ENCODE measurements at places on chromosomes 2 and 18.

DNA sequence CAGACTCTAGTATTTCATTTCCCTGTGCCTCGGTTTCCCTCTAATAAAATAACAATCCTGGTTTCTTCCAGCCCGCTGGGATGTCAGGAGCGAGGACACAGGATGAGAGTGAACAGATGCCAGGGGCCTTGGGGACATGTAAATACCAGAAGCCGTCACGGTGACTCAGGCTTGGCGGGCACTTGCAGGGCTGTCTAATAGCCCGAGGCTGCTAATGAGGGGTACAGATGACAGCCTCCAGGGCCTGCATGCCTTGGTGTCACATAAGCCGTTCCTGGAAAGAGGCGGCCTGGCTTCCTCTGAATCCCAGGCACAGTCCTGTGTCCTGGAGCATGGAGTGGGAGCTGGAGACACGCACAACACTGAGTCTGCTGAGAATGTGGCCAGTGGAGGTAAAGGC is 28.2 kb downstream of the HS1BP3 start:
- DNase-seq: no peak

- no peak for DNase-seq
These were observed 278.3 kb downstream of the MYCN start for GRCh38 chr2:16218625-16219024.

- DNase-seq: no peak
These were observed 89.6 kb downstream of the ACTR3 start for GRCh38 chr2:113979191-113980128.

DNA sequence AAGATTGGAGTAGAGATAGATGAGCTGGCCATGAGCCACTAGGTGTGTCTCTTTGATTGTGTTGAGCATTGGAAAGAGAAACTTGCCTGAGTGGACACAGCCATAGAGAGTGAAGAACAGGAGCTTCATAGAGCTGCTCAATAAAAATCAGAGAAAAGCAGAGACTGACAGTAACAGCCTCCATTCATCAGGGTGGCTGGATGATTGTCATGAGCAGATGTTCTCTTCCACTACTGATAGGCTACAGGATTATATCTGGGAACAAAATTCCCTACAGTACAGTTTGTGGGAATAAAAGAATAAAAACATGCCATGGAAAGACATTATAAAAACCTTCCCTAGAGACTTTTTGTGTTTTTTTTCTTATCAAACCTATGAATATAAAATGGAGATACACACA is 404.8 kb upstream of the ACVR2A start:
- DNase-seq: no peak

GRCh38 chr2:129396980-129397599 is 582.4 kb upstream of the RAB6C start:
- DNase-seq: no peak

GRCh38 chr2:29920130-29920577 is 1.2 kb downstream of the ALK start:
- DNase-seq: no peak

DNA sequence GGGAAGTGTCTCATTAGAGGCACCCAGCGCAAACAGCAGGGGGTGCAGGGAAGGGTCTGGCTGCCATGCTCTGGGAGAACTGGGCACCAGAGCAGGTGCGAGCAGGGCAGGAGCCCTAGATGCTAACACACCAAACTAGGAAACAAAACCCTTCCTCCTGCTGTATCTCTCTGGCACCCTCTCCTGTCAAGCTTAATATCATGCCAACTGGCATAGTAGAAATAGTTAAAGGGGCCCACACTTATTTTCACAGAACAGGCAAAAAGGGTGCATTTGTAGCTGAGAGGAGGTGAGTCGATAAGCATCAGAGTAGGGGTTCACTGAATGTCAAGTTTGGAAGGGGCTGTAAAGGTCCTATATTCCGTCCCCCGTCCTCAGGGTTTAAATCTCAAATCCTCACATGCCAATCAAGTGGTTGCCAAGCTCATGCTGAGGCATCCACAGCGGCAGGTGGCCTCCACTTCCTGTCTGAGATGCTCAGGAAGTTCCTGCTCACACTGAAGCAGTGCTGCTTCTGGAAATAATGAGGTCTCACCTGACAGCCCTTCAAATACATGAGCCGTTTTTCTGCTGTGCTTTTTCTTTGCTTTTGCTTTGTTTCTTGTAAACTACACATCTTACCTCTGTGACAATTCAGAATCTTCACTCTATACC is 14.9 kb upstream of the ACKR3 start:
- DNase-seq: no peak

DNA sequence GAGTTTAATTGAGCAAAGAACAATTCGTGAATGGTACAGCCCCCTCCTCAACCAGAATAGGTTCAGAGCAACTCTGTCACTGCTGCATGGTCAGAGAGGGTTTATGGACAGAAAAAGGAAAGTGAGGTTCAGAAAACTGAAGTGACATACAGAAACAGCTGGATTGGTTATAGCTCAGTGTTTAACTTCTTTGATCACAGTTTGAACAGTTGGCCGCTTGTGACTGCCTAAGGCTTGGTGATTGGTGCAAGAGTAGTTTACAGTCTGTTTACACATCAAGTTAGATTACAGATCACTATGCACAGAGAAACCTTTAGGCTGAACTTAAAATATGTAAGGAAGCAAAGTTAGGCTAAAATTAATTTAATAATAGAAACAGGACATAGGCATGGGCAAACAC is 459.2 kb downstream of the KCNJ3 start:
- no peak for DNase-seq

DNA sequence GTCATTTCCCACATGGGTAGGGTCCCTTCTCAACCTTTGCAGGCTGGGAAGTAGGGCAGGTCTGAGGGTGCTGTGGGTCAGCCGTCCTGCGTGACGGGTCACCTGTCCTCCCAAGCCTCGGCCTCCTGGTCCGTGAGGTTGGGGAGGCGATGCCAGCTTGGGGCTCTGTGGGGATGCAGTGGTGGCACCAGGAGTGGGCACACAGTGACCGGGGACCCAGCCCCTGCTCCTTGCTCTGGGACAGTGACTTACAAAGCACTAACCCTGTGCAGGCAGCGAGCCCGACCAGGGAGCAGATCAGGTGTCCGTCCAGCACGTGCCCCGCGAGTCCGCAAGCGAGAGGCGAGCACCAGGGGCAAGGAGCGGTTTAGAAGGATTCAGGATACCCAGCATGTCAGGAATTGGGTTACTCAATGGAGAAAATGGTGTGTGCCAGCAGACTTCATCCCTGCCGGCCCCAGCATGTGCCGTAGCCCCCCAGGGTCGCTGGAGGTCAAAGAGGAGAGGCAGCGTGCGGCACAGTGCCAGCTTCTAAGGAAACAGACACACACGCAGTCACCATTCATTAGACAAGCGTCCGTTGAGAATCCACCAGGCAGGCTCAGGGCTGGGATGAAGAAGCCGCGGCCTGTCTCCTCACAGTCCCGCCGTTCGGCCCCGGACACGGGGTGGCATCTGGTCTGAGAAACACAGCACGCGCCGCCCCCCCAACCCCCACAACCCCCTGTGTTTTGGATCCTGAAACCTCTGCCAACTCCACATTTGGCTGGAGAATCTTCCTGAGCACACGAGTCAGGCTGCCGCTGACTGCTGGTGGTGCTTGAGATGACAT is 11.7 kb downstream of the COLEC11 start:
- DNase-seq: no peak

- no peak for DNase-seq
These were observed 89.7 kb downstream of the TMEM247 start for GRCh38 chr2:46569061-46569560.

GRCh38 chr18:21163647-21164547 is 52.3 kb upstream of the ROCK1 start:
- no peak for DNase-seq

- no peak for DNase-seq
These were observed 89.1 kb downstream of the NDUFA10 start for GRCh38 chr2:239935789-239936758.

All from stimulated activated CD8-positive, alpha-beta memory T cell treated with anti-CD3 and anti-CD28 coated beads, Interleukin-4, amount 100 ng/mL, for 1 hour (primary cell).